ENCODE measurements at places on chromosomes 13 and 19. TPM values are rescaled to one million over a fixed set of nuclear protein-coding genes. Genes with fewer than 3 reads are reported as not detected.
A peak's percentile ranks its signal among the peaks of the same experiment; 100 is the strongest.

GRCh38 chr13:40026741-40027140 is 371.3 kb downstream of the COG6 start:
- no peak for DNase-seq
- no peak overlapping the region for H3K4me3 ChIP-seq
- H3K4me1 ChIP-seq = no peaks in the 10 kb centered on the region

- H3K36me3 ChIP-seq = no peaks in the 10 kb centered on the region
- no peak overlapping the region for H3K4me3 ChIP-seq
- H3K27me3 ChIP-seq = no peaks in the 10 kb centered on the region
These were observed 551.6 kb downstream of the MYO16 start for GRCh38 chr13:109180905-109181425.

DNA sequence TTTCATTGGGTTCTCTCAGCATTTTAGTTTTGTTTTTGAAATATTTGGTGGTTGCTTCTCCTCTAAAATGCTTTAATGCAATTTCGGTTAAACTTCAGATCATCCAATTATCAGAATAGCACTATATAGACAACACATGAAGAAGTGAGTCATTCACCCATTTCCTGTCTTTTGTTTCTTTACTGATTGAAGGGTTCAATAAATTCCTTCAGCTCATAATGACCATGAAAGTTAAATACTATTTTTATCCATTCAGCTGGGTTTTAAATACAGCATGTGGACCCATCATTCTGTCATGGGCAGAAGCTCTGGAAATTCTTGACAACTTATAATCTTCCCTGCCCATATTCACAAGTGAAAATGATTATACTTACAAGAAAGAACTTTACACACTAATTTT is 187.2 kb downstream of the ITGBL1 start:
- H3K4me1 ChIP-seq = no peaks in the 10 kb centered on the region
- no peaks in the 10 kb centered on the region for H3K36me3 ChIP-seq
- no peak for DNase-seq
- no peaks in the 10 kb centered on the region for H3K27me3 ChIP-seq
- no peak overlapping the region for H3K27ac ChIP-seq

- no peak for DNase-seq
- no peaks in the 10 kb centered on the region for H3K36me3 ChIP-seq
- H3K27ac ChIP-seq = no peak overlapping the region
- no peak overlapping the region for H3K4me3 ChIP-seq
- no peaks in the 10 kb centered on the region for H3K27me3 ChIP-seq
These were observed 75.6 kb upstream of the TM9SF2 start for GRCh38 chr13:99425485-99426341.

DNA sequence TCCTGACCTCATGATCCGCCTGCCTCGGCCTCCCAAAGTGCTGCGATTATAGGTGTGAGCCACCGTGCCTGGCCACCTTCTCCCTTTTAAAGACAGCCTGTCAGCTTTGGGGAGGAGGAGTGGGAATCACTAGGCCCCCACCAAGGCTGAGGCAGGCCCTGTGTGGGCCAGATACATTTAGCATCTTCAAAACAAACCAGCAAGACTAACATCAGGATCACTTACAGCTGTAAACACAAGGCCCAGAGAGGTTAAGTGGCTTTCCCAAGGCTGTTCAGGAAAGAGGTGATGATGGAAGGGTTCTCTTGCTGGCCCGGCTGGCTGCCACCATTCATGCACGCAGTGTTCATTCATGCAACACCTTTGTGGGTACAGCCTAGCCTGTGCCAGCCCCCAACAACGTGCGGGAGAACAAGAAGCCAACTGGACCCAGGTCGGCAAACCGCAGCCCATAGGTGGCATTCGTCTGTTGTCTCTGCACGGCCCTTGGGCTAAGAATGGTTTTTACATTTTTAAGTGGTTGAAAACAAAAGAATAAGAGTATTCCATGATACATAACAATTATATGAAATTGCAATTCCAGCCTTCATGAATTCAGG is 23.0 kb downstream of the IER2 start:
- no peak overlapping the region for H3K27ac ChIP-seq
- no peaks in the 10 kb centered on the region for H3K36me3 ChIP-seq
- no peaks in the 10 kb centered on the region for H3K27me3 ChIP-seq
- no peak overlapping the region for H3K4me3 ChIP-seq

DNA sequence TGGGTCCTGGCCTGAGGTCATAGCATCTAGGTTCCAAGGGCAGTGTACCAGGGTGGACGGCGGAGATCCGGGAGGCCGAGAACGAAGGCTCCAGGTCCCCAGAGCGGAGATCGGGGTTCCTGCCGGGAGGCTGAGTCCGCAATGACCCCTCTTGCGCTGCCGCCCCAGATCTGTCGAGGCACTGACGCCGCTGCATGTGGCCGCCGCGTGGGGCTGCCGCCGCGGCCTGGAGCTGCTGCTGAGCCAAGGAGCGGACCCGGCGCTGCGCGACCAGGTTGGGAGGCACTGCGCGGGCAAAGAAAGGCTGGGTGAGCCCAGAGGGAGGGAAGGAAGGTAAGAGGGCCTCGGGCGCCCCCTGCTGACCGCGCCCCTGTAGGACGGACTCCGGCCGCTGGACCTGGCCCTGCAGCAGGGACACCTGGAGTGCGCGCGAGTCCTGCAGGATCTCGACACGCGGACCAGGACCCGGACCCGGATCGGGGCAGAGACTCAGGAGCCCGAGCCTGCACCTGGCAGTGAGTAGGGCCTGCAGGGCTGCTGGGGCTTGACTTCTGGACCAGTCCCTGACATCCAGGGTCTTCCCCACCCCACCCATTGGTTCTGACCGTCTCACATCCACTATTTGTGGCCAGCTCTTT is 906 bp downstream of the ANKLE1 start:
- H3K4me1 ChIP-seq = peaks cover 4% of the 10 kb centered on the region
- H3K36me3 ChIP-seq = no peaks in the 10 kb centered on the region
- no peak overlapping the region for H3K27ac ChIP-seq
- peaks cover 2% of the 10 kb centered on the region for H3K27me3 ChIP-seq
- H3K4me3 ChIP-seq = no peak overlapping the region

- H3K36me3 ChIP-seq = no peaks in the 10 kb centered on the region
- no peaks in the 10 kb centered on the region for H3K27me3 ChIP-seq
- peak within 1 kb of the TSS; percentile 50 for H3K4me3 ChIP-seq
- peaks cover 6% of the 10 kb centered on the region for H3K4me1 ChIP-seq
These were observed at the start of gene PNMA8A for GRCh38 chr19:46471116-46471733. Gene PNMA8A, minus strand, starts transcription at chr19:46471563. Its CDS starts 528 bp downstream, at chr19:46471035.

Gene KLK6
- 30.3 TPM for polyA plus RNA-seq

Gene PRR36
- polyA plus RNA-seq = 1.1 TPM

Gene CYP4F11
- 7.2 TPM for polyA plus RNA-seq

Gene NALCN
- 0.43 TPM for polyA plus RNA-seq

Measured in kidney (tissue), 22 donors.